ENCODE measurements at places on chromosomes 16 and 17.

DNA sequence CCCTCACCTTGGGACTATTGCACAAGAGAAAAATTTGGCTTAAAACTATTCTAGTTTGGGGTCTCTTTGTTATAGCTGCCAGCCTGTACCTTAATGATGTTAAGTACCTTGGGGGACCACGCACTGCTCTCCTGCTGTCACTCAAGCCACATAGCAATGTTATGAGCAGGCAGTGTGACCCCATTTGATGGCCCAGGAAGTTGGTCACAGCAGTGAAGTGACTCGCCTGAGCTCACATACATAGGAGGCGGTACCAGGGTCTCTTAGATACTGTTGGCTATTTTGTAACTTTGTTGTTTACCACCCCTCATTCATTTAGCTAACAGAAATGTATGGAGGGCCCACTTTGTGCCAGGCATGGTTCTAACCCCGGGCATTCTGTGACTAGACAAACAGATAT lies 16.4 kb downstream of the KCNG4 start:
- no peak for DNase-seq

GRCh38 chr17:74833501-74834377 lies 25.9 kb downstream of the GRIN2C start:
- DNase-seq, result peak; percentile 60

GRCh38 chr16:66923247-66923731 lies 2.0 kb downstream of the RRAD start:
- no peak for DNase-seq

DNA sequence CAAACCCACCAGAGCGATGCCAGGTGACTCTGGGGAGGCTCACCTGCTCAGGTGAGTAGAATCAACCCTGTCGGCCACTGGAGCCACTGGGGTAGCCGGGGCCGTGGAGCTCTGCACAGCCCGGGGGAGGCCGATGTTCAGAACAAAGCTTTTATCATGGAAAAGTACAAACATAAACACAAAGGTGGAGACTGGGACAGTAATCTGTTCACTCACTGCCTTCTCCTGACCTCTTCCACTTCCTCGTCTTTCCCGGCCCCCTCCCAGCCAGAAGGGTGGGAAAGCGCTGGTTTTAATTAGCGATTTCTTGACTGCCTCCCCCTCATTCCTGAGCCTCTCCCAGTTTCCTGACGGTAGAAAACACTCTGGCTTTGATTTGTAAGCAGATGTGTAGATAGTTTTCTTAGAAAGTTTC lies 9.8 kb upstream of the TEX19 start:
- DNase-seq, result peak; percentile 59

GRCh38 chr17:75504347-75505151 lies 10.8 kb downstream of the CASKIN2 start:
- DNase-seq, result no peak

DNA sequence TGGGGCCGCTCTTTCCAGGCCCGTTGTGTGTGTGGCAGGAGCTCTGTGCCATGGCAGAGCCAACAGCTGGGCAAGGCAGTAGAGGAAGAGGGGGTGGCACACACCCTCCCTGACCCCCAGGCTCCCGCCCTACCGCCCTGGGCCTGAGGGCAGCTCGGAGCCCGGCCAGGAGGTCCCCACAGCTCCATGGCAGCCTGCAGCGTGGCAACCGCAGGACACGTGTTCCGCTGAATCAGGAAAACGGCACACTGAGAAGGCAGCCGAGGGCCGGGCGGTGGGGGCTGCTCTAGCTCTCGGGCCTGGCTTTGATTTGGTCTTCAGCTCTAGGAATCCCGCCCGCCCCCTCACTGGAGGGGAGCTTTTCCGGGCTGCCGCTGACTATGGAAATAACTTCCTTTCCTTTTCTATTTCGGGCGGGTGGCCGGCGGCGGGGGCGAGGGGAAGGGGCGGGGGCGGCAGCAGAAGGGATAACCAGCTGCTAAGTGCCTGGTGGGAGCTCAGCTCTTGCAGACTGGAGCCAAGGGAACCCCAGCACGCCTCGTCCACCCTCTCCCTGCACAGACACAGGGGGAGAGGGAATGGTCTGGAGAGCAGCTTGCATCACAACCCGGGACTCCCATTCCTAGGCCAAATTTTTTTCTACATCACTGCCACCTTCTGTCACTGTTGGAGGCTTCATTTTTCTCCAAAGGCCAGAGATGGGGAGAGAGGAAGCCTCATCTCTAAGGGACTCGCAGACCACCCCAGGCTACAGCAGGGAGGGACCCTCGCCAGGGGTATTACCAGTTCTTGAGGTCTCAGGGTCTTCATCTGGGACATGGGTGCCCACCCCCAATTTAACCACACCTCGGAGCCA lies 24.8 kb upstream of the MRPS23 start:
- DNase-seq, result peak; percentile 98

DNA sequence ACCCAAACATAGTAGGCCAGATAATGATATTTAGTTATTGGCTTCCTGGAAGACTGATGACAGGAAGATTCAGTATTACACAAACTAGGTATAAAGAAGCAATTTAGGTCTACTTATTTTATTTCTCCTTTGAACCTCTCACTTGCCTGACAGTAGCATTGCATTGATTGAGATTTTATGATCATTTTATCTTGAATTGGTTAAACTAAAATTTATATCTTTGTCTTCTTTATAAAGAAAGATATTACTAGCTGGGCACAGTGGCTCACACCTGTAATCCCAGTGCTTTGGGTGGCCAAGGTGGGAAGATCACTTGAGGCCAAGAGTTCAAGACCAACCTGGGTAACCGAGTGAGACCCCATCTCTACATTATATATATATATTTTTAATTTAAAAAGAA lies 14.4 kb downstream of the HLF start:
- DNase-seq, result no peak

- DNase-seq, result peak; percentile 60
Observed at GRCh38 chr16:71933913-71934695, 38.8 kb downstream of the IST1 start.

GRCh38 chr17:48023400-48024148 lies 14.0 kb downstream of the COPZ2 start:
- peak; percentile 92 for DNase-seq

DNA sequence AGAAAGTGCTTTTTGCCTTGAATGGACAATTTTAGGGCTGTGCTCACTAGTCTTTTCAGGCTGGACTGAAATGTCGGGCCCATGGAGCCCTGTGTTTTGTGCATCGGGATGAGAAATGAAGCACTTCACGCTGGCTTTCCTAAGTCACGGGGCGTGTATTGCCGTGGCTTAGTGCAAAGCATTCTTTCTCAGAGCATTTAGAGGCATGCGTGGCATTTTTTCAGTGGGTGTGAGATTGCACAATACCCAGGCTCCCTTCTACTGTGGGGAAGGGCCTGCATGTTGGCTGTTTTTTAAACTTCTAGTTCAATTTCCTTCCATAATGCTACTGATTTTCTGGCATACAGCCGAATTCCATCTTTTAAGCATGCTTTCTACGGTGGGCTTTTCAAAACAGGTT lies 12.6 kb upstream of the POLR3E start:
- peak; percentile 49 for DNase-seq

DNA sequence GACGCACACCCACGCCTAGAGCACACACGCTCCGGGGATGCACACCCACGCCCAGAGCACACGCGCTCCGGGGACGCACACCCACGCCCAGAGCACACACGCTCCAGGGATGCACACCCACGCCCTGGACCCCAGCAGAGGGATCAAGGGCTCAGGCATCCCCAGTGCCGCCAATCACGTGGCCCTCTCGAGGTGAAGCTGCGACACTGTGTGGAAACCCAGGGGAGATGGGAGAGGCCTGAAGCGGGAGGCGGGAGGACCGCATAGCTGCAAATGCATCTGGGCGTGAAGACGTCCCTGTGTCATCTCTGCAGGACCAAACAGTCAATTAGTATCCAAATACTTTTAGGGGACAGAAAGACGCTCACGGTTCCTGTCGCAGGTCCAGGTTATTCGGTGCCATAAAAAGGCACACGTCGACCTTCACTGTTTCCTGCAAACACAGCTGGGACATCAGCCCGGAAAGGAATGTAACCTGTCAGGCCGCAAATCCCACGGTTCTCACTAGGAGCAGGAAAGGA lies 56.4 kb downstream of the TBC1D16 start:
- no peak for DNase-seq

- DNase-seq, result no peak
Observed at GRCh38 chr16:25614716-25615265, 77.0 kb upstream of the HS3ST4 start.

DNA sequence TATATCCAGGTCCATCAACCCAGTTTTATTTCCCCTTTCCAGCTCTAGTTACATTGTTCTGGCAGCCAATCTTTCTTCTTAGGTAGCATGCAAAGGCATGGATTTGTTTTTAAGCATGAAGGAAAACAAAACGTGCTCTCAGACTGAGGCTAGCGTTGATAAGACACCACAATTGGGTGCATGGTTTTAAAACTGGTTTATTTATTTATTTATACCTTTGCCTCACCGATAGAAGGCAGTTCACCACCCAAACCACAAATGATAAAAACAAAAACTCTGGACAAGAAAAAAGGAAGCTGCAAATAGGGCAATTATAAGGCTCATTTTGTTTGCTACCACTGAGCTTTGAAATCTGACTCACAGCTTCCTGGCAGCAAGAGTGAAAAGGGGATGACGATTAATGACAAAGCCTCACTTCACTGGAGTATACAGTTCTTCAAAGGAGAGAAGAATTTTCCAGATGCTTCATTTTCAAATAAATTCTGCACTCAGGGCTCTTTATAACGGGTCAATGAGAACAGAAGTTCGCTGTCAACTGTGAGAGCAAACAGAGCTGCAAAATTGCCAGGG lies 278.4 kb upstream of the IRX5 start:
- no peak for DNase-seq

GRCh38 chr16:1429631-1430030 lies 1.2 kb upstream of the PERCC1 start:
- DNase-seq, result no peak

GRCh38 chr16:69566981-69567680 lies 1.4 kb downstream of the NFAT5 start:
- no peak for DNase-seq
